ENCODE measurements at places on chromosomes 7 and 10.

GRCh38 chr10:78331391-78331922 is 297.8 kb downstream of the RPS24 start:
- no peak for DNase-seq

DNA sequence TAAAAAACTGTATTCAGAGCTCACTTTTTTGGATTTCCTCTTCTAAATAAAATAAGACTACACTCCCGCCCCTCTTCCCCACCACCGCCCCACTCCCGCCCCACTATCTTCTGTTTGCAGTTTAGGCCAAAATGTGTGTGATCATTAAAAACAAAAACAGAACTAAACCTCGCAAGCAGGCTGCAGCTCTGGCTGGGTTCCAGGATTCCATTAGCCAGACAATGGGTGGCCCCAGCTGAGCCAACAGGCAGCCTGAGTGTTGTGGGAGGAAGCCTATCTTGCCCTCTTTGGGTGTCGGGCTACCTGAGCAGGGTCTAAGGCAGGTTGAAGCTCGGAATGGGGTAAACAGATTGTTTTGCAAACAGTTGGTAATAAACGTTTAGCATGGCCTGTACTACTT is 41.7 kb downstream of the ARL4A start:
- no peak for DNase-seq

DNA sequence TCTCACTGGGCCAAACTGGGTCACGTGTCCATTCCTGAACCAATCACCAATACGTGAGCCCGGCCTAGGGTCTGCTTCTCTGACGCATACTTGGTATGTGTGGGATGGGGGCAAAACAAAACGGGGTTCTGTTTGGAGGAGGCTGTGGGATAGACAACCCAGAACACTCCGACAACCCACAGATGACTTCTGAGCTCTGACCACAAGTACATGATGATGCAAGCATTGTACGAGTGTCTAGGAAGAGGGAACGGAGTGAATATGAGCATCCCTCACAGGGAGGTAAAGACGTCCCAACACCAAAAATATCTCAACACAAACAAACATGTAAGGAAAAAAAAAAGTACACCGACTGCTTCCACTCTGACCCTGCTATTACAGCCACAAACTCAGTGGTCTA is 5.6 kb downstream of the DAGLB start:
- no peak for DNase-seq

GRCh38 chr10:61609701-61610100 is 53.0 kb upstream of the CABCOCO1 start:
- no peak for DNase-seq

DNA sequence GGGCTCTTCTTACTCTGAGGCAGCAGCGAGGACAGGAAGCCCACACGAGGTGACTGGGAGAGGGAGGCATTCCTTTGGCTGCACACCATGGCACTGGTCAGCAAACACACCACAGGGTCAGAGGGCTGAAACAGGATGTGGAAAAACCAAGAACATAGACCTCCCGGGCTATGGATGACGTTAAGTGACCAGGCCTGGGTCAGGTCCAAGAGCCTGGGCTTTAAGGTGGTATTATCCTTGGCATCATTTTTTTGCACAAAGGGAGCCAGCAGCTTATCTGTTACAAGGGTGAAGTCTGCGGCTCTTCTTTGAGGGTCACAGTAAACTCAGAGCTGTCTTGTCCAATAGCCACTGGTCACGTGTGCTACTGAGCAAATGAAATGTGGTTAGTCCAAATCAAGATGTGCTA is 7.0 kb downstream of the WDR91 start:
- DNase-seq, result no peak

GRCh38 chr10:28551086-28551485 is 18.2 kb downstream of the WAC start:
- DNase-seq, result no peak

DNA sequence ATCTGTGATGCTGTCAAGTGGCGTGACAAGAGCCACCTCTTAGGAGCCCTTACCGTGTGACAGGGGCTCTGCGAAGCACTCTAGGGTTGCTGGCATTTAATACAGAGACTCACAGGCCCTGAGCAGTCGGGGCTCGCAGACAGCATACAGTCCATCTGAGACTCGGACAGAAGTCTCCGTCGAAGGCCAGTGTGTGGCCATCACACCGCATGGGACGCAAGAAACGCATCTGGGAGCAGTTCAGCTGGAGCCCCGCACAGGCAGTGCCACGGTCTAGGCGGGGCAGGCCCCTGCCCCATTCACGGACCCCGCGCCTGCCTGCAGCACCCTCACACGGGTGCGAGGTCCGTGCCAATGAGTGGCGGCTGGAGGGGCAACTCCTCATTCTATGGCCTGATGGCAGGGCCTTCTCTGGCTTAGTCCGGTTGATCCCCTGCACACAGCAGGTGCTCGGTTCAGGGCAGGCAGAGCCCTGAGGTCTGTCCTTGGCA is 33.6 kb downstream of the IQCE start:
- no peak for DNase-seq

GRCh38 chr10:113890769-113891168 is 36.3 kb downstream of the NHLRC2 start:
- no peak for DNase-seq

GRCh38 chr7:78662939-78663338 is 790.5 kb downstream of the MAGI2 start:
- DNase-seq, result no peak

GRCh38 chr7:21134631-21135030 is 293.3 kb upstream of the SP4 start:
- no peak for DNase-seq

DNA sequence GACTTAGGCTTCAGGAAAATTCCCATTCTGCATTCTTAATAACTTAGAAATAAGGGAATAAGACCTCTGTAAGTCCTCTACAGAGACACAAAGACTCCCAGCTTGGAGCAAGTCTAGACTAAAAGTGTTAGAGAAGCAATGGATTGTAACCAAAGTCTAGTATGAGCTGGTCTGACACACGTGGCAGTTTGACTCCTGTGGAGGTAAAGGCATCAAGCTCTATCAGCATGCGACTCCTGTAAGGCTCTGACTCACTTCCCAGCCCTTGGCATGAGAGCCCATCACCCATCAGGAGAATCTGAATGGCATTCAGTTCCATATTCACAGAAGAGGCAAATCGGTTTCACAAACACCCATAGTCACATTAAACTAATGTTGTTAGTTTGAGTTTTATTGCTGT is 4.4 kb upstream of the VSTM4 start:
- no peak for DNase-seq

DNA sequence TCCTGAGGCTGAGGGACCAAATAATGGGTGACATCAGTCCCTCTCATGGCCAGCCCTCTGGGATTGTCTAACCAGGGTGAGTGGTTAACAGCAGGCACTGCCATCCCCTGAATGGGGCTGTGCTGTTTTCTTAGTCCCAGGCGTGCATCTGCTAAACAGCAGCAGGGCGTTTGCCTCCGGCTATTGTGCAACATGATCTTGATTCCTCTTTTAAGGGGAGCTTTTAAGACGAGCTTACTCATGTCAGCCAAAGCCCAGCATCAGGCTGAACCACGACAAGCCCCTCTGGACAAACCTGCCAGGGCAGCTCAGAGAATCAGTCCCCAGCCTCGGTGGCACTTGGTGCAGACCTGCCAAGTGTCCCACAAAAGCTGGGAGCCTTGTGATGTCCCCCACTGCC is 16.2 kb upstream of the IGFBP3 start:
- DNase-seq, result no peak

DNA sequence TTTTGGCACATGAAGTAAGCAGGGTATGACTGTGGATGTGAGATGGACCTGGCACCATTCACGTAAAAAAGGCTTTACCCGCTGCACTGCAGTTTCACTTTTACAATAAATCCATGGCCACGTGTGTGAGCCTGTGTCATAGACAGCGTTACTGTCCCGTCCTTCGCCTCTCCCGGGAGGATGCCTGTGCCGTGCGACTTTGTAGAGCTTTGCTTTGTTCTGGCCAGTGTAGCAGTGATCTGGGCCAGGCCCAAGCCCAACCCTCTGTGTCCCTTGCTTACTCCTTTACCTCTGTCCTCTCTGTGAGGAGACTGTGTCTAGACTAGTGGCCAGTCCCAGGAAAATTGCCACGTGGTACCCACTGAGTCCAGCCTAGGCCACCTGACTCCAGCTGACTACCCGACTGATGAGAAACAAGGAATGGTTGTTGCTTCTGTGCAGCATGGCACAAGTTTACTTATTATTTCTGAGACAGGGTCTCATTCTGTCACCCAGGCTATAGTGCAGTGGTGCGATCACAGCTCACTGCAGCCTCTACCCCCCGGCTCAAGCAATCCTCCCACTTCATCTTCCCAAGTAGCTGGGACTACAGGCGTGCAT is 48.1 kb downstream of the JAKMIP3 start:
- no peak for DNase-seq

DNA sequence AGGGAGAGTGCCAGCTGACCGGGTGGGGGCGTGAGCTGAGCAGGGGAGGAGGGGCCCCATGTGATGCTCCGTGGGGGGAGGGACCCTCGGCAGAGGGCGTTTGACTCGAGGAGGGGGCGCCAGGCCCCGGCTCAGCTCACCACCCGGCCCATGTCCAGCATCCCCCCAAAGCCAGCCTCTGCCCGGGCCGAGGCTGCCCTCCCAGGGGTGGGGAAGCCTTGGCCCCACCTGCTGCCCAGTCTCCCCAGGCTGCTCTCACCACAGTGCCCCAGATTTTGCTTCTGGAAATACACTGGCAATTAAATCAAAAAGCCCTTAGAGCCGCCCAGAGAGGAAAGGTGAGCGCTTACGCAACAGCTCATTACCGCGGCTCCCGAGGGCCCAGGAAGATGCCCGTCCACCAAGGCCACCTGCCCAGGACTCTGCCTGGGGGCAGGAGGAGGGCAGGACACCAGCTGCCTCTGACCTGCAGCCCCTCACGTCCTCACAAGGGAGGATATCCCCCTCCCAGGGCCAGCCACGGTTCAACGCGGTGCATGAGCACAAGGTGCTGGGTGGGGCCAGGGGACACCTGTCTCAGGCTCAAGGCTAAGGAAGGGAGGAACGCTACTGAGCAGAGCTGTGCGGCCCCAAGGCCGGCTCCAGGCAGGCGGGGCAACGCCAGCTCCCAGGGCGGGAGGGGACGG is 70.0 kb upstream of the INPP5A start:
- DNase-seq, result no peak

GRCh38 chr7:149067869-149068268 is 22.6 kb downstream of the ZNF786 start:
- no peak for DNase-seq

DNA sequence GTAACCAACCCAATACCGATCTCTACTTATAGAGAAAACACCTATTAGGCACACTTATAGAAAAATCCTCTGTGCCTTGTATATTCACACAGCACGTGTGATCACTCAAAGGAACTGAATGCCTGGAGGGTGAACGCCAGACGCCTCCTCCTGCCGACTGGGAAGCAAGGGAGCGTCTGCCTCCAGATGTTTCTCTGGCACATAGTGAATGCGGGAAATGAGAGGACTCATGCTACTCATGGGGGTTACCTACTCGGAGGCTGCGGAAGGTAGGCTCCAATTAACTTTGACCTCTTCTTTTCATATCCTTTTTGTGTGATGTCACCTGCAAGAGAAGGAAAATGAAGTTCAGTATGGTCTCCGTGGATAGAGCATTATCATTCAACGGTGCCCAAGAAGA is 203.3 kb downstream of the DIP2C start:
- no peak for DNase-seq

DNA sequence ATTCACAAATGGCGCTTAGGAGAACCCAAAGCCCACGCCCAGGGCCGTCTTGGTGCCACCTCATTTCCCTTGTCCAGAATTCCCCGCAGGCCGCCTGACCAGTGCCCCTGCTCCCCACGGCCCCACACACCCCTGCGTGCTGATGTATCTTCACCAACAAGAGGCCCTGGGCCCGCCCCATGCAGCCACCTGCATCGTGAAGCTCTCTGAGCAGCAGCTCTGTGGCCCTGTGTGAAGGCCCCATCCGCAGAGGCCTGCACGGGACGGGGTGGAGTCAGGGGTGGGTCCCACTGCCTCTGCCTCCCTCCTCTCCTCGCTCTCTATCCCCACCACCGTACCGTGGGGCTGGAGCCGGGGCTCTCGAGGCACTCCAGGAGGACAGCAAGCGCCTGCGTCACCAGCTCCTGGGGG is 14.7 kb downstream of the BRAT1 start:
- no peak for DNase-seq

DNA sequence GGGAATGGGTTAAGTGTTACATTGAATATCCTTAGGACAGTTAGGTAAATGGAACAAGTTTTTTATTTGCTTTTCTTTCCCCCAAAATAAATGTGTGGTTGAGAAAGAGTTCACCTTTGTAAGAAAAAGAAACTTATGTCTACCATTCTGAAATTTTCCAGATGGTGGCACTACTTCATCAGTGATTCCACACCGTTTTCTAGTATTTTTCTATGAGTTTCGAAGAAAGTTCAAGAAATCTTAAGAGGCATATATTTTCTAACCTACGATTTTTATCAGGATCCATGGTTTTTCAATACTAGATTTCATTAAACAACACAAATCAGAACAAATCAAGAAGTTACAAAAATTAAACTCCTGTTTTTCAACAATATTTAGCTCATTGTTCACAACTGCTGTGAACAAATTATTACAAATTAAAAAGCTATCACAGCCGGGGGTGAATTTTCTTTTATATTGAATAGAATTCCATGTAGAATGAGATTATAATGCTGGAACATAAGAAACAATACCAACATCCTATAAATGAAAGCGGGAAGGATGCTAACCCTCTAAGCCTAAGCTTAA is 163.1 kb upstream of the NPVF start:
- DNase-seq, result peak; percentile 8

DNA sequence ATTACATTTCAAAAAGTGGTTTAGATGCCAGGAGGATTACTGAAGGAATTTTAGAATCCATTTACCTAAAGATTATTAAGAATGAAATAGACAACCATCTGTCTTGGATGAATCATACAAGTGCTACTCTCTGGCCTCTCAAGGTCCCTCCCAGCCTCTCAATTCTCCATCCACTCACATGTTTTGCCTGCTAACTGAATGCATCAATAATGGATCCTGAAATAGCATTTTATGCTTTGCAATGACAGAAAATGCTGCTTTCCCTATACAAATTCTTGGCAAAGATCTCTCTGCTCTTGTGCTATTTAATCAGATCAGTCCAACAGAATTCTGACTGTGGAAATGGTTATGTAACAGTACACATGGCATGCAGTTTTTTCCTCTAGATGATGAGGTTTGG is 68.1 kb downstream of the HBP1 start:
- DNase-seq, result no peak

DNA sequence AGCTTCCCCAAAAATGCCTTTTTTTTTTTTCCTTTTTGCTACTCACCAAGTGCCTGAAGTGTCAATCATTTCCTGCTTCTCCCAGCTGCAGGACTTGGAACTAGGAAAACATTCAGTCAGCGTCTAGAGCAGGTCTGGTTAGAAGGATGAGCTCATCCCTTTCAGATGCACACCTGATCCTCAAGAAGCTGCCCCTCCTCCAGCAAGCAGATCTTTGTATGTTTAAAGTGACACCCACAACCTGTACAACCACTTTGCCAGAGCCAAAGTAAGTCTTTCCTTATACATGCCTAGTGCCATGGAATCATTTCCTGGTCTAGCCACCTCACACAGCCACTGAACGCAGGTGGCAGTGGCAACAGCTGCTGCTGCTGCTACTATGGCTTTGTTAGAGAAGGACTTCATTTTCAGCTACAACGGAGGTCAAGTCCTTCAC is 10.4 kb upstream of the USP54 start:
- no peak for DNase-seq

- no peak for DNase-seq
These were observed 103.8 kb downstream of the ARID5B start for GRCh38 chr10:62005281-62005680.

Measured in GM20000 (cell line).